Thoracic aorta (tissue), 2 donors: ENCODE measurements at places on chromosomes 7 and 10.

- DNase-seq: no peak
- H3K4me1 ChIP-seq: no peaks in the 10 kb centered on the region
Observed at GRCh38 chr7:108294595-108294994, 161.6 kb downstream of the NRCAM start.

GRCh38 chr7:35003679-35004303 lies 33.5 kb downstream of the DPY19L1 start:
- peaks cover 11% of the 10 kb centered on the region for H3K4me1 ChIP-seq
- peak overlapping the region; percentile 37 for H3K27ac ChIP-seq
- H3K4me3 ChIP-seq: no peak overlapping the region
- H3K36me3 ChIP-seq: no peaks in the 10 kb centered on the region

GRCh38 chr7:19111474-19112273 lies 5.8 kb downstream of the TWIST1 start:
- H3K27ac ChIP-seq: peak overlapping the region; percentile 48
- H3K27me3 ChIP-seq: no peaks in the 10 kb centered on the region
- H3K4me1 ChIP-seq: peaks cover 14% of the 10 kb centered on the region
- DNase-seq: no peak

GRCh38 chr7:99004781-99005500 lies 126.6 kb downstream of the TRRAP start:
- H3K27ac ChIP-seq: peak overlapping the region; percentile 60
- H3K4me3 ChIP-seq: no peak overlapping the region
- no peak for DNase-seq
- no peaks in the 10 kb centered on the region for H3K27me3 ChIP-seq

- no peaks in the 10 kb centered on the region for H3K27me3 ChIP-seq
- H3K4me1 ChIP-seq: no peaks in the 10 kb centered on the region
- no peaks in the 10 kb centered on the region for H3K36me3 ChIP-seq
- DNase-seq: no peak
Observed at GRCh38 chr10:66187053-66187733, 738.6 kb upstream of the LRRTM3 start.

GRCh38 chr10:109504401-109504800 lies 418.9 kb downstream of the XPNPEP1 start:
- no peak overlapping the region for H3K4me3 ChIP-seq
- no peaks in the 10 kb centered on the region for H3K36me3 ChIP-seq
- no peaks in the 10 kb centered on the region for H3K27me3 ChIP-seq

DNA sequence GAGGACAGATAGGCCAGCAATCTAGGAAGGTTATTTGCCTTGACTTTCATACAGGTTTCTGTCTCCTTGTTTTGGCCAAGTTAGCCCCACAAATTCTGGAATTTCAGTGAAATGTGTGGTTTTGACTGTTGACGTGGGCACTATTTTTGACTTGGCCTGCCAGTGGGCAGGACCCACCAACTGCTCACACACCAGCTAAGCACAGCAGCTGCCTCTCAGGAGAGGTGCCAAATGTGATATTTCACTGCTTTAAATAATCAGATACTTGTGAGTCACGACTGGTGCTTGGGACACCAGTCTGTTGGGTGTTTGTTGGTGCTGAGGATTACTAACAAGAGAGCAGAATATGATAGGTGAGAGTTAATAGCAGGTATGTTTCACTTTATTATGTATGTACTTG lies 409.7 kb upstream of the MTPN start:
- H3K36me3 ChIP-seq: no peaks in the 10 kb centered on the region
- H3K4me3 ChIP-seq: no peak overlapping the region
- DNase-seq: no peak
- H3K27ac ChIP-seq: no peak overlapping the region
- no peaks in the 10 kb centered on the region for H3K27me3 ChIP-seq

DNA sequence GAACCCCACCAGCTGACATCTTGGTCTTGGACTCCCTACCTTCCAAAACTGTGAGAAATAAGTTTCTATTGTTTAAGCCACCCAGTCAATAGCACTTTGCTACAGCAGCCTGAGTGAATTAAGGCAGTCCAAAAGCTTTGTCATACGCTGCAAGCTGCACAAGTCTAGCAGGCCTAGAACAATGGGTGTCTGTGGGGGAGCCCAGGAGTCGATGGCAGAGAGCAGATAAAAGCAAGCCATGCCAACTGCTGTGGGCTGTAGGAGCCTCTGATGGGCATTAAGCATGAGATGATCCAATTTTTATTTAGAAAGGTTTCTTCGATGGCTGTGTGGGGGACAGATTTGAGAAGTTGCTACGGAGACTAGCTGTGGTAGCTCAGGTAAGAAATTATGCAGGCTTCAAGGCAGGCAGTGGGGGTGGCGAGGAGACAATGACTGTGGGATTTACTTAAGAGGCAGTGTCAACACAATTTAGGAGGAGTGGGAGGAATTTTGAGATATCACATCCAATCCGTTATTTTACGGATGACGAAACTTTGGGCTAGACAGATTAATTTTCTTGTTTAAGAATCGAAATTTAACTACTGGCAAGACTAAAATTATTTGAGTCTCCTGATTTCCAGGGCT lies 110.4 kb downstream of the NRCAM start:
- H3K4me1 ChIP-seq: no peaks in the 10 kb centered on the region
- H3K36me3 ChIP-seq: no peaks in the 10 kb centered on the region
- H3K4me3 ChIP-seq: no peak overlapping the region
- no peak for DNase-seq
- H3K27me3 ChIP-seq: no peaks in the 10 kb centered on the region

GRCh38 chr10:20858292-20859124 lies 38.6 kb downstream of the NEBL start:
- H3K27me3 ChIP-seq: no peaks in the 10 kb centered on the region
- no peak overlapping the region for H3K27ac ChIP-seq
- H3K36me3 ChIP-seq: no peaks in the 10 kb centered on the region
- no peaks in the 10 kb centered on the region for H3K4me1 ChIP-seq
- DNase-seq: no peak
- H3K4me3 ChIP-seq: no peak overlapping the region

DNA sequence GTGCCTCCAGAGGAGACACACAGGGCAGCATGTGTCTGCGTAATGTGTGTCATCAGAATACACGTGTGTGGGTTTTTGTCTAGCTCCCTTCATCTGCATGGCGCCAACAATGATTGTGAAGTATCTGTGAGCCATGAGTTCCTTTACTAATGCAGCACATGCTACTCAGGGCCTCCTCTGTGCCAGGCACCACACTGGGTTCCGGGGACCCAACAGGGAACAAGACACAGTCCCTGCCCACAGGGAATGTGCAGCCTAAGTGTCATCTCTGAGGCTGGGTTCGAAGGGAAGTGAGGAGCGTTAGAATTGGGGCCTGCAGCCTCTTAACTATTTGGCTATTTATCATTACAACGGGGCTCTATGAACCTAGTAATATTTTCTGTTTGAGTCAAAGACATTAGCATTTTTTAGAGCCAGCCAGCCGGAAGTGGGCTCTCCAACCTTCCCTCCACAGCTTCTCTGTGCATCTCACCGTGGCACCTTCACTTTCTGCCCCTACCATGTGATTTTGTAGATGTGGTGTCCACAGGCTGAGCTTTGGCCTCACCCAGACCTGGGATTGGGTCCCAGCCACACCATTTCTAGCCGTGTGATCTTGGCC lies 43.9 kb upstream of the SRGN start:
- H3K4me1 ChIP-seq: no peaks in the 10 kb centered on the region
- H3K36me3 ChIP-seq: no peaks in the 10 kb centered on the region
- H3K4me3 ChIP-seq: no peak overlapping the region
- no peak overlapping the region for H3K27ac ChIP-seq
- no peaks in the 10 kb centered on the region for H3K27me3 ChIP-seq
- DNase-seq: no peak

GRCh38 chr10:59868696-59869593 lies 37.4 kb downstream of the CCDC6 start:
- peaks cover 30% of the 10 kb centered on the region for H3K4me1 ChIP-seq
- H3K27ac ChIP-seq: peak overlapping the region; percentile 49
- no peak for DNase-seq
- H3K27me3 ChIP-seq: no peaks in the 10 kb centered on the region
- no peaks in the 10 kb centered on the region for H3K36me3 ChIP-seq
